CD4-positive, alpha-beta T cell treated with Interleukin-6 for 4 hours (primary cell): ENCODE measurements at places on chromosomes 4 and X.

- no peak for DNase-seq
Observed at GRCh38 chr4:1374706-1375045, 27.7 kb downstream of the UVSSA start.

- peak; percentile 64 for DNase-seq
Observed at GRCh38 chr4:123599920-123600810, 203.6 kb downstream of the SPRY1 start.

DNA sequence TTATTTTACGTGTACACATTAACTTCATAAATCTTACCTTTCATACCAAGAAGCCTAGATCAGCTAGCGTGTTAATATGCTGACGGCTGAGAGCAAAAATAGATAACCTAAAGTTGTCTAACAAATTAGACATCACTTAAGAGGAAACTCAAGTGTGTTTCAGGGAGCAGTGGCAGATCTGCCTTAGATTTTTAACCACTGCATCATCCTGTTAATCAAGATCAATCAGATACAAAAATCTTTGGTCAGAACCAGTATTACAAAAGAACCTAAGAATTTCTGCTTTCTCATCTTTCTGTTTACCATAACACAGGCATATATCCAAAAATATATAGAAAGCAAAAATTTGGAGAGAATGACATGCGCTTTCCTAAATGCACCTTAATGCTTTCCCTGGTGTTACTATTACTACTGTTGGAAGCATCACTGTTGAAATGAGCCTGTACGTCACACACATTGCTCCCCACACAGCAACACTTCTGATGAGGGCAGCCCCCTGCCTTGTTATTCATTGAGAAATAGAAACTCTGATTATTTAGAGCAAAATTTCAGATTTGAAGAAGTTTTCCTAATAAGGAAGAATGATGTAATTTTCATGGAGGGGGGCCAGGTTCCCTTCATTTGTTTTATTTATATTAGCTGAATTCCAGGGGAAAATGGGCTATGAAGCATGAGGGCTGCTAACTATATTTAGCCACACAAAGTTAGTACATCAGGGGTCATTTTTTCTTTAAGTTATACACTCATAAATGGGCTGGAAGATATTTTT lies 152.3 kb downstream of the CBR4 start:
- DNase-seq: no peak

GRCh38 chr4:170868170-170868569 lies 778.4 kb upstream of the AADAT start:
- DNase-seq: no peak

- DNase-seq: no peak
Observed at GRCh38 chrX:129786210-129786651, 6.5 kb downstream of the SASH3 start.

- DNase-seq: no peak
Observed at GRCh38 chrX:65883556-65883955, 156.3 kb downstream of the VSIG4 start.

- no peak for DNase-seq
Observed at GRCh38 chr4:165612936-165613335, 234.1 kb downstream of the CPE start.

GRCh38 chrX:12657881-12658280 lies 133.3 kb upstream of the PRPS2 start:
- DNase-seq: no peak

GRCh38 chrX:68647156-68647957 lies at the start of gene STARD8:
TSS of gene STARD8 (plus strand) at chrX:68647666. CDS start at chrX:68647883, 217 bp downstream.
- no peak for DNase-seq

GRCh38 chr4:180636696-180637404 lies 1606.4 kb upstream of the TENM3 start:
- no peak for DNase-seq

DNA sequence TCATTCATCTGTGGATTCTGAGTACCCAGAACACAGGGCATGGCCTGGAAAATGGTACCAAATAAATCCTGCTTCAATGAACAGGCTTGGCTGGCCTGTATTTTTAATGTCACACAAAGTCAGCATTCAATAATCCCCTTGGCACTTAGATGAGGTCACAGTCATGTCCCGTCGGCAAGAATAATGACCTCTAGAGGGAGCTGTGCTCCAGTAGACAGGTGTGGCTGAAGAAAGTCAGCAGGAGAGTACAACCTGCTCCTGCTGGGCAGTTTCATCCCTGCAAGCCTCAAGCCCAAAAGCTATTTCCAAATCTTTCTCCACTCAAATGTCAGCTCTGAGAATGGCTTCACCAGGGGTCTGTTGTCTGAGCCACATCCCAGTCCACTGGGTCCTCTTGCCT lies 404.0 kb upstream of the F9 start:
- no peak for DNase-seq

GRCh38 chr4:26215725-26216124 lies 105.1 kb upstream of the RBPJ start:
- DNase-seq: no peak

GRCh38 chr4:1872870-1873269 lies 1.7 kb downstream of the NSD2 start:
- DNase-seq: peak; percentile 21
